Activated T-helper 2 cell treated with anti-CD3 and anti-CD28 coated beads, Interferon-gamma antibody, Interleukin-2, Interleukin-4, amounts not matched to agents 10 μg/mL and 5 μg/mL and 100 μg/mL, durations not matched to agents 14 hours and 24 hours and 36 hours (primary cell): ENCODE measurements at places on chromosomes 3 and 15. TPM values are rescaled to one million over a fixed set of nuclear protein-coding genes. Genes with fewer than 3 reads are reported as not detected.

The P2RY12 gene
- total RNA-seq: not detected in 2 replicates

The DUOXA2 gene
- not detected in 2 replicates for total RNA-seq

The REC114 gene
- total RNA-seq: not detected in 2 replicates

The DET1 gene
- total RNA-seq: 1.5 and 2.6 TPM in 2 replicates

The NOX5 gene
- 0.21 TPM in 1 of 2 replicates, not detected in the other for total RNA-seq

The IMPG2 gene
- 0.05 and 0.09 TPM in 2 replicates for total RNA-seq

The UBL7 gene
- 55.3 and 59.1 TPM in 2 replicates for total RNA-seq

The LHFPL4 gene
- total RNA-seq: not detected in 2 replicates

The SLC28A2 gene
- not detected in 2 replicates for total RNA-seq

GRCh38 chr15:66046751-66047150, 177.5 kb downstream of the RAB11A start:
- DNase-seq: no peak

DNA sequence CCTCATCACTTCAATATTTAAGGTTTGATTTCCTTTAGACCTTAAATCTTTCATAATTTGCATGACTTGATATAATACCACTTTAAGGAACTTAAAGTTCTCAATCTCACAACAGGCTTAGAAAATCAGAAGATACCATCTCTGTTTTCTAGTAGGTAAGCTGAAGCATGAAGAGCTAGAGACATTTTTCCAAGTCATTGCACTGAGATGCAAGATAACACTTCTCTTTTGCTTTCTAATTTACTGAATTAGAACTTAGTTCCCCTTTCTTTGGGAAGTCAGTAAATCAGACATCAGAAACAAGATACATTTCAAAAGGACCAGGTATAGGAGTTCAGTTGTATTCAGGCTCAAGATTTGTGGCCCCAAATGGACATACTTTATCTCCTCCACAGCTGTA, 79.7 kb downstream of the DZIP3 start:
- DNase-seq: no peak

- no peak for DNase-seq
Observed at GRCh38 chr15:52653431-52653964, 25.7 kb downstream of the ATOSA start.

DNA sequence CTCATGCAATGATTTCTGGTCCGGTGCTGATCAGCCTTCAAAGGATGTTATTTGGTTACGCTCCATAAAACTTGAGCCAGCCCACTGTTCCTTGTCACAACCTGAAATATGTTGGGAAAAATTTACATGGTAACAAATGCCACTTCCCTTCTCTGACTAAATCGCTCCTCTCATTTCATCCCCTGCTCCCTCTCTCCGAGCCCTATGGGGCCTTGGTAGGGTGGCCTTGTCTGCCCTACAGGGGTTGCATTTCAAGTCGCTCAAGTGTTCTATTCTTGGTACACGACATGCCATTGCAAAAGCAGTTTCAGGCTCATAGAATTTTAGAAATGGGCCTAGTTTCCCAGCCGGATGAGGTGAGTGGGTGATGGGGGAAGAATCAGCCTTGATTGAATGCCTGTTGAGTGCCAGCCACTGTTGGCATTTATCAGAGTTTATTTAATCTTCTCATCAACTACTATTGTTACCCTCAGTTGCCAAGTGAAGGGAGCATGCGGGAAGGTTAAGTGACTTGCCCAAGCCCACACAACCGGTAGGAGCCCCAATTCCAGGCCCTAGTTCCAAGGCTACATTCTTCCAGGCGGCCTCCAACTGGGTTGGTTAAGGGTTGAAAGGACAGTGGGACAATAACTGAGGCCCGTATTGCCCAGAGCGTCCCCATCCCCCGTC, 961 bp upstream of the ABHD2 start:
- no peak for DNase-seq

- DNase-seq: no peak
Observed at GRCh38 chr3:105960381-105960780, 91.6 kb upstream of the CBLB start.

- DNase-seq: no peak
Observed at GRCh38 chr3:87001473-87002098, 10.6 kb upstream of the VGLL3 start.

GRCh38 chr3:140762746-140763145, 84.9 kb downstream of the TRIM42 start:
- DNase-seq: no peak

DNA sequence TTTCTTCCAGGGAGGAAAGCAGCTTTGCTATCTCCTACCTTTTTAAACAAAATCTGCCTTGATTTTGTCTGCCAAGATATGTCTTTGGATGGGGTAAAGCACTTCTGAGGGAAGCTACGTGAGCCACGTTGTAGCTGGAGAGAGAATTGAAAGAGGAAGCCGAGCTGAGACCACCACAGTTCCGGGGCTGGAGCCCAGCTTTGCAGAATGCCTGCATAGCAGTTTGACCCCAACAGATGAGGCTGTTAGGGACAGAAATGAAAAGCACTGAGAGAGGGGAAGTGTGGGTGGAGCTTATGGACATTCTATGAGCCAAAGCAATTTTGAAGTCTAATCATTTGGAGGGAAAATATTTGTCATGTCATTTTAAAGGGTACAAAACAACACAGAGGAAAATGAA, 45.4 kb downstream of the LIPC start:
- DNase-seq: no peak

DNA sequence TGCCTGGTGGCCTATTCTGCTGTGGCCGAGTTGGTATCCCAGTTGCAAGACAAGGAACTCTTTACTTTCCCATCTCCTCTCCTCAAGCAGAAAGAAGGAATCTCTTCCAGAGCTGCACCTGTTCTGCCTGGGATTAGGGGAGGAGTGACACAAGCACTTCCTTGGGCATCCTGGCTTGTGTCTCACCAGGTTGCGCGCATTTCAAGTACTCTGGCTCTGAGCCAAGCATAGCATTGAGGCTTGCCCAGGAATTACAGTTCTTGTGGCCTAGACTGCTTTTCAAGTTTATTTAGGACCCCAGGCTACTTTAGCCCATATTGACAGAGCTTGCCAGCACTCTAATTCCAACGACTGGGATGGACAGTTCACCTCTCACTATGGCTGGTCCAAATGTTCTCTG, 150.5 kb downstream of the RSRC1 start:
- no peak for DNase-seq

- no peak for DNase-seq
Observed at GRCh38 chr3:147372525-147373027, 33.8 kb downstream of the ZIC4 start.

- DNase-seq: no peak
Observed at GRCh38 chr3:51721062-51721745, 14.3 kb downstream of the GRM2 start.

GRCh38 chr3:156602424-156602823, 47.5 kb upstream of the SSR3 start:
- DNase-seq: no peak

GRCh38 chr3:61594964-61595285, 33.6 kb downstream of the PTPRG start:
- no peak for DNase-seq

GRCh38 chr3:194097141-194097882, 38.6 kb upstream of the HES1 start:
- no peak for DNase-seq

DNA sequence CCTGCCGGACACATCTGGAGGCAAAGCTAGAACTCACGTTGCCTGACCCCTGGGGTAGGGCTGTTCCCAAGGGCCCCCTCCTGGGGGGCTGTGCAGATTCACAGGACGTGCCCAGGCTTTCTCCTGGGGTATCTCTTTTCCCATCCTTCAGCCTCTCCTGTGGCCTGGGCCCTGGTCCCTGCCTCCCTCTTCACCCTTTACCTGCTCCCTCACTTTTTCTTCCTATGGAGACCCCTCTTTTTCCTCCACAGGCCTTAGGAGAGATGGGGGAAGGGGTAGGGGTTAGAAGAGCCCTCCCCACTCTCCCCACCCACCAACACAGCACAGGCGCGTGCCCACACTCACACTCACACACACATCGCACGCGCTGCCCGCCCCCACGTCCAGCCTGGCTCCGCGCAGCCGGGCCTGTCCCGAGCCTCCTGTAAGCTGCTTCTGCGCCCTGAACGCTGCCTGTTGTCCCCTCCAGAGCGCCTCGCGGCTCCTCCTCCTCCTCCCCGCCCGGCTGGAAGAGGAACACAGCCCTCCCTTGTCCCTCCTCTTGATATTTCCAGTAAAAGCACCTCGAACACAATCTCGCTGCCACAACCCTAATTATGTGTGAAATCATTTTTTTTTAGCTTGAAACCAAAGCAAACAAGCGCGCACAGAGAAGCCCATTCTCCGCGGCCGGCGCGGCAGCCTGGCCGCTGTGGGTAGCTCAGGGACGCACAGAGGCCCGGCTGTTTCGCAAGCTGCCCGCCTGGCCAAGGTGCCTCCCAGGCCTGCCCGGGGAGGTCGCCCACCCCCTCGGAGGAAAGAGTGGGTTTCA, 33.9 kb upstream of the ACAN start:
- DNase-seq: no peak

GRCh38 chr15:55587321-55588069, 650 bp downstream of the PYGO1 start:
- no peak for DNase-seq
